A549 (cell line): ENCODE measurements at places on chromosomes 7 and 10.

- no peak for DNase-seq
These were observed 36.0 kb upstream of the SRGN start for GRCh38 chr10:69051710-69052487.

DNA sequence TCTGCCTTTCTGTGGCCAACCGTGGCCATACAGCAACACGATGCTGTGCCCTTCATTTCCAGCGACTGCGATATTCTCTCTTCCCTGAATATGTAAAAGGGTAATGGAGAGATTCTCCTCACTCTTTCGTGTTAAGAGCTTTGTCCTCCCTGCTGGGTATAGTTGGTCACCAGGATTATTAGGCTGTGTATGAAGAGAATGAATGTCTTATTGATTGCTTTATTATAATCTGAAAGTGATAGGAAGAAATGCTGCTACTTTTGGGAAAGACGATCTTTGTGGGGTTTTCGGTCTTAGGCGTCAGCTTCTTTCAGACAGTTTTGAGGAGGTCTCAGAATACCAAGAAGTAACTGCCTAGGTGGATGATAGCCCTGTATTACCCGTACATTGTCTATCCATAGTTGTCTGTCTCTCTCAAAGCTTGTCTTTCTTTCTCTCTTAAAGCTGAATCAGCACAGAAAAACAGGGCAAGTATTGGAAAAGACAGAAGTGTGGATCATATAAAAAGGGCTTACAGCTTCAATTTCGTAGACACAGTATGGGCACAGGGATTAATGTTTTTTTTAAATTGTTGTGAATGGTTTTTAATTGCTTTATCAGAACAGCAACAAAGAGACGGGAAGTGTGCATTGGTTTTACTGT lies 1.2 kb downstream of the AHCYL2 start:
- DNase-seq = no peak

GRCh38 chr7:157627646-157628045 lies 290.8 kb downstream of the DNAJB6 start:
- no peak for DNase-seq

DNA sequence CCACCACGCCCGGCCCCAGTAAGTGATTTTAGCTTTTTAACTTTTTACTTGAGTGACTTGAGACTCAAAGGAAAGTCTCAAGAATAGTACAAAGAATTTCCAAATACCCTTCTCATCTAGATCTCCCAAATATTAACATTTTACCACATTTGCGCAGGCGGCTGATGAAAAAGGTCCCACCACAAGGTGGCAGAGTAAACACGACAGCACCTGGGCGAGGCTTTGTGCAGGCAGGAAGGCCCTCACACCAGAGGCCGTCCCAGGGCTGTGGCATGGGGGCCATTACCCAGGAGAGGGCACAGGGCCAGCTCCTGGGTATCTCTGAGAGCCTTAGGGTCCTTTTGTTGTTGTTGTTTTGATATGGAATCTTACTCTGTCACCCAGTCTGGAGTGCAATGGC lies 50.0 kb upstream of the WIPI2 start:
- DNase-seq = peak; percentile 47

DNA sequence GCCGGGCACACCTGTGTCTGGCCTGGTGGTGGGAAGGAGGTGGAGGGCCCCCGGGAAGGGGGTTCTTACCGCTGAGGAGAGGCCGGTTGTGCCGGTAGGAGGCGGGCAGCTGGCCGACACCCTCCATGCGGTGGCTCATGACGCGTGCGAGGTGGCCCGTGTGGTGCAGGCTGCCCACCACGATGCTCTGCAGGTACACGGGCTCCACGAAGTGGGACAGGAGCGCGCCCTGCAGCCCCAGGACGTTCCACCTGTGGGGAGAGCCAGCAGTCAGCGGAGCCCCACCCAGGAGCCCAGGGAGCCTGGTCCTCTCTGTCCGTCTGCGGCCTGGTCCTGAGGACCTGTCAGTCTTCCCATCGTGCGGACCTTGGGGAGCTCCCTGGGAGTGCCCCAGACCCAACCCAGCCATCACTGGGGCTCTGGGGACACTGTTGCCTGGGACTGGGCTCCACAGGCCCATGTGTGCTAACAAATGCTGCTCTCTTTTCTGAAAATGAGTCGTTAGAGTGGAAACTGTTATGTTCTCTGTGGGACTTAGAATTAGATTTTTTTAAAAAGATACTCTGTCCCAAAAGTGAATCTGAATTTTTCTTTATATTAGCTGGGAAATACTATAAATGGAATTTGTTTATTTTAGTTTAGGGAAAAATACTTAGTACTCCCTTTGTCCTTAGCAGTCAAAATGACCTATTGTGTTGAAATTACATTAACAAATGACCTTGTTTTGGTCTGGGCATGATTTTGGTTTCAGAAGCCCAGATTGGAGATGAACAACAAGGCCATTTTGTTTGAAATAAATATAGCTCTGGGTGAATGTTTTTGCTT lies 143.9 kb downstream of the WDR37 start:
- no peak for DNase-seq

GRCh38 chr10:32386623-32387260 lies 39.8 kb upstream of the EPC1 start:
- no peak for DNase-seq

GRCh38 chr10:90407851-90408250 lies 450.0 kb downstream of the HTR7 start:
- DNase-seq = no peak

DNA sequence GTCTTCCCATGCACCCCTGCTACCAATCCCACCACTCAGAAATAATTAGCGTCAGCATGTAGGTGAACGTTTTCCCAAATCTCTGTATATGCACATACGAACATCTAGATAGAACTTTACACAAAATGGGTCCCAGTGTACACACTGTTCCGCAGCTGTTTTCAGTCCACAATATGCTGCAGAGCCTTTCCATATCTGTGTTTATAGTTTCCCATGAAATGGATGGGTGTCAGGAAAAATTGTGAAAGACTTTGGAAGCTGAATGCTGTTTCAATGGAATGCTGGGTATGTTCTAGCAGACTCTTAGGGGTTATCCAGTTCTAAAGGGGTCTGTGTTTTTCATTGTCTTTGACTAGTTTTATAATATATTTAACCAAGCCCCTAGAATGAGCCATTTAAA lies 13.8 kb downstream of the GRK5 start:
- no peak for DNase-seq

- DNase-seq = no peak
These were observed 60.5 kb upstream of the AGBL3 start for GRCh38 chr7:134925766-134926165.

- DNase-seq = no peak
These were observed at the start of gene DLX5 for GRCh38 chr7:97024209-97025129. DLX5 (minus strand) TSS chr7:97024831; CDS start chr7:97024623, 208 bp downstream.

DNA sequence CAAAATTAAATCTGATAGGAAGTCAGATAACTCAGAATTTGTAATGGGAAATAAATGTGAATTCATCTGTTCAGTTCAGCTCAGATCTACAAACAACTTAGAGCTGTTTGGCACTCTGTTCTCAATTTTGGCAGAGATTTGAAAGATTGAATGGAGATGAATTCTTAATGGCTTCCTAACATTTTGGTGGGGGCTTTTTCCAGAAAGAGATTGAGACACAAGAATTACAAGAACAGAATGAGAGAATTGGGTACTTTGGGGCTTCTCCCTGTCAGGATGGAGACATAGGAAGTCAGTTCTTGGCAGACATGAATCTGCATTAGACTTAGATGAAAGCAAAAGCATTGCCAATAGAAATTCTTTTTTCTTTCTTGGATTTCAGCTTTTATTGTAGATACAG lies 39.0 kb upstream of the PTPRZ1 start:
- DNase-seq = no peak

DNA sequence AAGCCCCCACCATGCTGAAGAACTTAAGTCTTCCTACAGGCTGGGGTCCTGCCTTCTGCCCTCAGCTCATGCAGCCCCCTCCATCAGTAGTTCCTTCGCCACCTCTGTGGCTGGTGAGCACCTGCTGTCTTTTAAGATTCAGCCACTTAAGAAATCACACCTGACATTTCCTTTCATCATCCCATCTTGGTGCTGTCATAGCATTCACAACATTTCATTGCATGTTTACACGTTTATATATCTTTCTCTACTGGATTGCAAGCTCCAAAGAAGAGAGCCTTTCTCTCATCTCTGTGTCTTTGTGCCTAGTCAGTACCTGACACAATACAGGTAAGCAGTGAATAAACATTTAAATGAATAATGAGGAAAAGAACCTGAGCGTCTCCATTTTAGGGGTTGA lies 38.3 kb downstream of the SND1 start:
- no peak for DNase-seq

- no peak for DNase-seq
These were observed 25.2 kb downstream of the CDK1 start for GRCh38 chr10:60803433-60803832.

GRCh38 chr10:117226813-117227451 lies 14.0 kb upstream of the SLC18A2 start:
- DNase-seq = peak; percentile 72

GRCh38 chr10:124233546-124234138 lies 140.2 kb upstream of the CHST15 start:
- DNase-seq = no peak

DNA sequence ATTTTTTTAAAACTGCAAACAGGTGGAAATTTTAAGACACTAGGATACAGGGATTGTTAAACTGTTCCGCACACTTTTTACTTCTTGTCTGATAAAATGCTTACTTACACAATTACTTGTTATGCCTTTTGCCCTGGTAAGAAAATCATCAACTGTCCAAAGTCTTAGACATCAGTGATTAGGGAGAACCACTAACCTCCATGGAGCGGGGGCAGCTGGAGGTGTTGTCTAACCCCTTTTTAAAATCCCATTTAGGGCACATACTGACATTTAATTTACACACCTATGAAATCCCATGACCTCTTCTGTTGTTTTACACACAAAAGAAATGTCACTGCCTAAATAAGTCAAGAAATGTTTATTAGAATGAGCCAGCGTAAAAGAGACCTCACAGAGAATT lies 65.7 kb downstream of the TRIM24 start:
- DNase-seq = no peak

- DNase-seq = no peak
These were observed 275.7 kb downstream of the CELF2 start for GRCh38 chr10:11293332-11293731.

DNA sequence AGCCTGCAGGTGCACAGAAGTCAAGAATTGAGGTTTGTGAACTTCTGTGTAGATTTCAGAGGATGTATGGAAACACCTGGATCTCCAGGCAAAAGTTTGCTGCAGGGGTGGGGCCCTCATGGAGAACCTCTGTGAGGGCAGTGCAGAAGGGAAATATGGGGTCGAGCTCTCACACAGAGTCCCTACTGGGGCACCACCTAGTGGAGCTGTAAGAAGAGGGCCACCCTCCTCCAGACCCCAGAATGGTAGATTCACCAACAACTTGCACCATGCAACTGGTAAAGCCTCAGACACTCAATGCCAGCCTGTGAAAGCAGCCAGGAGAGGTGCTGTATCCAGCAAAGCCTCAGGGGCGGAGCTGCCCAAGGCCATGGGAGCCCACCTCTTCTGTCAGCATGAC lies 205.8 kb downstream of the CCSER2 start:
- DNase-seq = no peak

DNA sequence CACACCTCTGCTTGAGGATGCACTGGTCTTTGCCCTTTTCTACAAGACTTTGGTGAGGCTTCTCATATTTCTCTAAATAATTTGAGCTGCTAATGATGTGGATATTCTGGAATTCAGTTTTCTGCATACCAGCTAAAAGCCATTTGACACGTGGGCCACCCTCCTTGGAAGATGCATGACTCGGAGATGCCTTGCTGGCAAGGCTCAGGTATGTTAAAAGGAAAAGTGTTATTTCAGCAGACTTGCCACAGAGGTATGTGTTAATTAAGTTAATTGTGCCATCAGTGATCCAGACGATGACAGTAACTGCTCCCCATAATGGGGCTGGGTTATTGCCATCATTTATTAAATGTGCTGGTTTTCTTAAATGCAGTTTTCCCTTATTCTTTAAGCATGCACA lies 8.8 kb upstream of the GFRA1 start:
- no peak for DNase-seq

GRCh38 chr7:67716729-67717128 lies 720.1 kb downstream of the TYW1 start:
- no peak for DNase-seq

GRCh38 chr7:98178321-98178720 lies 32.9 kb upstream of the BHLHA15 start:
- no peak for DNase-seq

DNA sequence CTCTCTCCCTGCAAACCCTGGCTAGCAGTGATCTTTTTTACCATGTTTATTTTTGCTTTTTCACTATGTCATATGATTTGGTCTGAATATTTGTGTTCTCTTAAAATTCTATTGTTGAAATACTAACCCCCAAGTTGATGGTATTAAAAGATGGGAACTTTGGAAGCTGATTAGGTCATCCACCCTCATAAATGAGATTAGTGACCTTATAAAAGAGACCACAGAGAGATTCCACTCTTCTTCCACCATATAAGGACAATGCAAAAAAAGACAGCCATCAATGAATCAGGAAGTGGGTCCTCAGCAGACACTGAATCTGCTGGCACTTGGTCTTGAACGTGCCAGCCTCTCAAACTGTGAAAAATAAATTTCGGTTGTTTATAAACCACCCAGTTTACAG lies 112.8 kb upstream of the KCND2 start:
- no peak for DNase-seq

DNA sequence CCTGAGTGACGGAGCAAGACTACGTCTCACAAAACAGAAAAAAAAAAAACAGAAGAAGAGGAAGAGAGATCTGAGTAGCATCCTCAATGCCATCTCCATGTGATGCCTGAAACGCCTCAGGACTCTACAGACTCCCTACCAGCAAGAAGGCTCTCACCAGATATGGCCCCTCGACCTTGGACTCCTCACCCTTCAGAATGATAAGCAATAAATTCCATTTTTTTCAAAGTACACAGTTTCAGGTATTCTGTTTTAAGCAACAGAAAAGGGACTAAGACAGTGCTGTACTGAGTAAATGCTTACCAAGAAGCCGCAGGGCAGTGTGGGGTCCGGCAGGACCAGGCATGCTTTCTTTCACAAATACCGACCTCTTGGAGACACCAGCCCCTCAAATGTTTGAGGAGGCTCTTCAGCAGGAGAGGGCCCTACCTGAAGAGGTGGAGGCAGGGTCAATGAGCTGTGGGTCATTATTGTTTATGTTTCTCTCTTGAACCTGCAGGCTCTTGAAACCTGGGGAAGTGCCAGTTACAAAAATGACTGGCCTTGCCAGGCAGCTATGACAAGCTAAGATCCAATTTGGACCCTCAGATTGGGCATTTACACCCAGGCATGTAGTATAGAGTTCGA lies 204.1 kb upstream of the LYZL1 start:
- no peak for DNase-seq

DNA sequence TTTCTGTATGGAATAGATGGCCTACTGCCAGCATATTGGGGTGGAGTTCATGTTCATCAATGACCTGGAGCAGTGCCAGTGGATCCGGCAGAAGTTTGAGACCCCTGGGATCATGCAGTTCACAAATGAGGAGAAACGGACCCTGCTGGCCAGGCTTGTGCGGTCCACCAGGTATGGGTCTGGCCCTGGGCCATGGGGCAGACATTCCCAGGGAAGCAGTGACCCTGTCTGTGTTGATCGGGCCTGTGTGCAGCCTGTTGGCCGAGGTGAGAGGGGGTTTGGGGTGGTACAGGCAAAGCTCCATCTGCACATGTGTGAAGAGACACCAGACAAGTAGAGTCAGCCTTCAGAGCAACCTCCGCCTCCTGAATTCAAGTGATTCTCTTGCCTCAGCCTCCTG lies 67.3 kb downstream of the OGDH start:
- DNase-seq = no peak
